ENCODE measurements at places on chromosomes 7 and 10.

DNA sequence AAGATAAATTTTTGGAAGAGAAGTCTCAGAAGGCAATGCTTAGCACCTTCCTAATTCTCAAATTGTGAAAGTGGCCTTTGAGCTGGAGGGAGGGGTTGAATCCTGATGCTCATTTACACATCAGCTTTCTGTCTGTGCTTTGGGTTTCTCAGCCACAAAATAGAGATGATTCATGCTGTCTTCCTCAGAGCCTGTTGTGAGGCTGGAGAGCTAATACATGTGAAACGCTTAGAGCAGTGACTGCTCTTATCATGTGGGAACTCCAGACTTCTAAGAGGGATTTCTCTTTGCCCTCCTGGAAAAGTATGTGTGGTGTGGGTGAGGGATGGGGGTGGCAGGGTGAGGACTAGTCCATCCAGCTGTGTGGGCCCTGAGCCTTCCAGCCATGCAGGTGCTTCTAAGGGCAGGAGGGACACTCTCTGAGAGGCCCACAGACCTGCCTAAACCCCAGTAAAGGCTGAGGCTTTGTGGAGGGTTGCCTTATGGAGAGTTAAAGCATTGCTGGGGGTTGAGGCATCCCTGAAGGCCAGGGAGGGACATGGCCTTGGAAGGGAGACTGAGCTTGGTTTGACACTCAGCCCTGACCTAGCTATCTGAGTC, 4.8 kb upstream of the EVX1 start:
- DNase-seq: peak; percentile 67

GRCh38 chr10:78960316-78960800, 108.4 kb upstream of the ZMIZ1 start:
- DNase-seq: peak; percentile 88

- no peak for DNase-seq
These were observed 17.9 kb downstream of the NMT2 start for GRCh38 chr10:15150563-15150962.

DNA sequence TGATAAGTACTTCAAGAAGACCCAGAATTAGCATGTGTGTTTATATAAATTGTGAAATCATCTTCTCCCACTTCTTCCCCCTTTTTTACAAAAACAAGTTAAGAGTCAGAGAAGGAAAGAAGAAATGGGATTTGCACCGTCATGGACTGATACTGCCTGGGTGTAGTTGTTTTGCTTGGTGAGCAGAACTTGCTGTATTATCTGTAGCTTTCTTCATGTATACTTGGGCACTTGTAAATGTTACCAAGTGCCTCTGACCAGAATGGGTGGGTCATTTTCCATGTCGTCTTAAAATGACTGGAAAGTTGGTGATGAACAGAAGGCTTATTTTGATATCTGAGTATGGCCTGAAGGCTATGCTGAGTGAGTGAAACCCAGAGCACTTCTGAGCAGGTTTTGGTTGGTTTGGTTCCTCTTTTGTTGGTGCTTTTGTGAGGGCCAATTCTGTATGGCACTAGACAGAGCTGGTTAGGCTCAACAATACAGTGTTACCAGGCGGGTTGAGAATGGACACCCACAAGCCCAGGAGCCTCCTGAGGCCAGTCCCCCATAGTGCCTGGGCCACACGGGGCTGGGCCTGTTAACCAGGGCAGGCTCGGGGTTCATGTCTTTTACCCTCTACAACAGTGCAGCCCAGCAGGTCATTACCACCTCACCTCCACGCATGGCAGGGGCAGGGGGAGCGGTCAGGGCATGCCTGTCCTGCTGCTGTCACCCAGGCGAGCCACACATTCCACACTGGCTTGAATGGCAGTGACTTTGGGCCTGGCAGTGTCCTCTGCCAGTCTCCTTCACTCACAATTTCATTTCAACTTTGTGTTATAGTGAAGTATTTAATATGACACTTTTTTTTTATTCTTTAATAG, 115.1 kb downstream of the CCNY start:
- DNase-seq: no peak

GRCh38 chr10:22444219-22444788, 99.0 kb downstream of the SPAG6 start:
- no peak for DNase-seq

DNA sequence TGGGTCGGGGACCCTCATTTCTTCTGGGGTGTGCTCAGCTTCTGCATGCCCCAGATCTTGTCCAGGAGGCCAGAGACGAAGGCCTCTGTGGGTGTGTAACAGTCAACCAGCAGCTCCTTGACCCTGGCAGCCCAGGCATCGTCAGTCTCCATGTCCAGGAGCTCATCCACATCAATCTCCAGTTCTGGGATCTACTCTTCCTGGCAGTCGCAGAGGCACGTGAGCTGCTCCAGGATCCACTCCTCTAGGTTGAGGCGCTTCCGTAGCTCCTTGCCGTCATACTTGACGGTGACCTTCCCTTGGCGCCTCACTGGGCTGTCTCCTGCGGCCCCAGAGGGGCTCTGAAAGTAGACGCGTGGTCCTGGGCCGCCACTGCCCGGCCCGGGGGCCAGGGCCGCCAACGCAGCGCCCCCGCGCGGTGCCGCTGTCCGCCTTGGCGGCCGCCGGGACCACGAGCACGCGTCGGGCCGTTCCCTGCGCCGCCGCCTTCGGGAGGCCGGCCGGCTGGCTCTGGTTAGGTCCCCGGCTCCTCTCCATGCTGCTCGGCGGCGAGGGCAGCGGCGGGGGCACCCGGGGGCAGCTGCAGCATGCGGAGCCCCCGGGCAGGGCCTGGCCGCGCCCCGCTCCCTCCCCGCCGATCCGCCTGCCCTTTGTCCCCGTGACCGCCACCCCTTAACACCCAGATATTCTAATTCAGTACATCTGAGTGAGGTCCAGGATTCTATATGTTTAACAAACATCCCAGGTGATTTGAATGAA, 170.5 kb downstream of the SEPTIN7 start:
- DNase-seq: no peak

DNA sequence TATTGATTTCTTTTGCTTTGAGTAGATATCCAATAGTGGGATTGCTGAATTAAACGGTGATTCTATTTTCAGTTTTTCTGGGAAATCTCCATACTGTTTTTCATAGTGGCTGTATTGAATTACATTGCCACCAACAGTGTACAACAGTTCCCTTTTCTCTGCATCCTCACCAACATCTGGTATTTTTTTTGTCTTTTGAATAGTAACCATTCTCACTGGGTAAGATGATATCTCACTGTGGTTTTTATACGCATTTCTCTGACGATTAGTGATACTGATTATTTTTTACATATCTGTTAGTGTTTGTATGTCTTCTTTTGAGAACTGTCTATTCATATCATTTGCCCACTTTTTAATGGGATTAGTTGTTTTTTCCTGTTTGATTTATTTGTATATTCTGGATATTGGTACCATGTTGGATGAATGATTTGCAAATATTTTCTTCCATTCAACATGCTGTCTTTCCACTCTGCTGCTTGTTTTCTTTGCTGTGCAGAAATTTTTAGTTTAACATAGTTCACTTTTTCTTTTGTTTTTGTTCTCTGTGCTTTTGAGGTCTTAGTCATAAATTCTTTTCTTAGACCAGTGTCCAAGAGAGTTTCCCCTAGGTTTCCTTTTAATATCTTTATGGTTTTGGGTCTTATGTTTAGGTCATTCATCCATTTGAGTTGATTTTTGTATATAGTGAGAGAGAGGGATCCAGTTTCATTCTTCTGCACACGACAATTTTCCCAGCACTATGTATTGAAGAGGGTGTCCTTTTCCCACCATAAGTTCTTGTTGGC, 584.7 kb downstream of the PHTF2 start:
- no peak for DNase-seq

DNA sequence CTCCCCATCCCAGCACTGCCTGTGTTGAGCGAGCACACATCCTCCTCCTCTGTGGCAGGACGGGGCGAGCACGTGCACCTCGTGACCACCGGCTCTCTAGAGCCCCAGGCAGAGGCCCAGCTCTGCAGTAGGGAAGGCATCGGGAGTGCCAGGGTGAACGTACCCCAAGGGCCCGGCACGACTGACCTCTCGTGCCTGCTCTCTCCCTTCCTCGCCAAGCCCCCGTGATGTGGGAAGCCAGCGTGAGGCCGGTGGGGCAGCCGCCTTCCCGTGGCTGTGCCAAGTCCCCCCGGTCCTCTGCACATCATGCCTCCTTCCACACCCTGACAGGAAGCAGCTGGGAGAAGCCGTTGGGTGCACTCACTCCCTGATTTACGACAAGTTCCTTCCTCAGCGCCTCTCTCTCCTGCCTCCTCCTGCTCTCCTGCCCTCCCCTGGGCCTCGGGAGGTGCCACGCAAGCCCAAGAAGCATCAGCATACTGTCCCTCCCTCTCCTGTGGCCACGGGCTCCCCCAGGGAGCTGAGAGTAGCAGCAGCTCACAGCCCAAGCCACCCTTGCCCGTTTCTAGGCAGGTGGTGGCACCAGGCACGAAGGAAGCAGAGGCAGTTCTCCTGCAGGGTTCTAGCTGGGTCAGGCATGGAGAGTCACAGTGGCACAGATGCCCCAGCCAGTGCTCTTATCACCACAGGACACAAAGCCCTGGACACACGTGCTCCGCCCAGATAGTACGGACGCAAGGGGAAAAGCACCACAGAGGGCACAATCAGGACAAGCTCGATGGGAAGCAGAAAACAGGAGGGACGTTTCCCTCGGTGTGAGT, 47.0 kb downstream of the AMZ1 start:
- DNase-seq: no peak

GRCh38 chr7:150633926-150634325, 1.7 kb upstream of the GIMAP6 start:
- no peak for DNase-seq

GRCh38 chr7:146875981-146876380, 759.4 kb downstream of the CNTNAP2 start:
- DNase-seq: no peak

DNA sequence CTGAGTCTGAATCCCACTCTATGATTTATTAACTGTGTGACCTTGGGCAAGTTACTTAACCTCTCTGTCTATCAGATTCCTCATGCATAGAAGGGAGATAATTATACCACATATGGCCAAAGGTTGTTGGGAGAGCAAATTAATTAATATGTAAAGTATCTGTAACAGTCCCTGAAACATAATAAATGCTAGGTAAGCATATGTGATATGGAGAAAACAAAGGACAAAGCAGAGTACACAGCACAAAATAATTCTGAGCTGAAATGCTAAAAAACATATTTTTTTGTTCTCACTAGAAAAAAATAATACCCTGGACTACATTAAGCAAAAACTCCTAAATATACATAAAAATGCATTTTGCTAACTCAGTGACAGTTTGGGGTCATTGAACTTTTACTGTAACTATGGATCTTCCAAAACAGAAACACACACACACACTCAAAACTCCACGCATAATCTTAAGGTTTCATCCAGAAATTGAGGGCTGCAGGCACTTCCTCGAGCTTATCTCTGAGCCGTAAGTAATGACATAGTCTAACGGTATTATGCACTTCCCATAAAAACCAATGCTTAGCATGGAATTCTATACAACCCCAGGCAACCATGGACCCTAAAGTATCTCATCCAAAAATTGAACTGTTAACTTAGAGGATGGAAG, 201.7 kb upstream of the PTN start:
- DNase-seq: no peak

GRCh38 chr7:100865938-100866728, 1.1 kb upstream of the TRIP6 start:
- peak; percentile 70 for DNase-seq

DNA sequence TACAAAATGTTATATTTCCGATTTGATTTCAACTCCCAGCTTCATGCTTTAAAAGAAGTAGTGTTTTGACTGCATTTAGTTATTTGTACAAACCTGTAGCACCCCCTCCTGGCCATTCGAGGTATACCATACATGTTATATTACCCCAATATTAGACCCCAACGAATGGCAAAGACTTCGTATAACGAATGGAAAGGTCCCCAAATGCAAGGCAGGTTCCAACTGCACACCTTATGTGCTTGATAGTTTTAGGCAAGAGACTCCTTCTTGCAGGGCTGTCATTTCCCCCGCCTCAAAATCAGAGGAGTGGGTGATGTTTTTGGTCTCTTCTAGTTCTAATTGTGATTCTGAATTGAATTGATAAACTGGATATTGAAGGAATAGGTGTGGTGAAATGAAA, 101.1 kb upstream of the TARP start:
- peak; percentile 38 for DNase-seq

GRCh38 chr7:154840086-154840485, 162.8 kb downstream of the PAXIP1 start:
- DNase-seq: no peak

- peak; percentile 19 for DNase-seq
These were observed 1.7 kb downstream of the SORCS3 start for GRCh38 chr10:104642658-104643302.

DNA sequence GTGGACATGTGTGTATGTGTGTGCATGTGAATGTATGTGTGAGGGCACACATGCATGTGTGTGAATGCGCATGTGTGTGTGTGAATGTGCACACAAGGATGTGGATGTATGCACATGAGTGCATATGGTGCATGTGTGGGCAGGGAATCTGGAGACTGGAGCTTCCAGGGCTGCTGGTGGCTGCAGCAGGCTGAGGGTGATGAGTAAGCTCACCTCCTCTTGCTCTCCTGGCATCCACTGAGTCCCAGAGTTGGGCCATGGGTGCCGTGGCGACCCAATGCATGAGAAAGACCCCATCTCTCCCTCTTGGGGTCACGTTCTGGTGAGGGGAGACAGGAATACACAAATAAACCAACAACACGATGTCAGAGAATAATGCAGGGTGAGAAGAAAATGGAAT, 33.3 kb upstream of the COL13A1 start:
- DNase-seq: no peak

DNA sequence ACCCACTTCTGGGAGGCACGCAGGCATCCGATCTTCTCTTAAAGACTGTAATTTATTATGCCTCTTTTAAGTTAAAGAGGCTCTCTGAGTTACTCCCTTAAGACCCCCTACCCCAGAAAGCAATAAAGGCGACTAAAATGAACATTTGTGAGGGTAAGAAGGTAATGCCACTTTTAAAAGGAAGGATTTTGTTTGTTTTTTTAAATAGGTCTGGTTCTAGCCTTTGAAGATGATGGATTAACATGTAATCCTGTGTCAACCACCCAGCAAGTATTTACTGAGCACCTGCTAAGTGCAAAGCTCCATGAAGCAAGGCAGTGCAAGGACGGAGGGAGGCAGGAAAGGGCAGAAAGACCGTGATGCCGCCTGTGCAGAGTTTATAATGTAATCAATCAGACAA, 26.1 kb downstream of the SH3PXD2A start:
- no peak for DNase-seq

DNA sequence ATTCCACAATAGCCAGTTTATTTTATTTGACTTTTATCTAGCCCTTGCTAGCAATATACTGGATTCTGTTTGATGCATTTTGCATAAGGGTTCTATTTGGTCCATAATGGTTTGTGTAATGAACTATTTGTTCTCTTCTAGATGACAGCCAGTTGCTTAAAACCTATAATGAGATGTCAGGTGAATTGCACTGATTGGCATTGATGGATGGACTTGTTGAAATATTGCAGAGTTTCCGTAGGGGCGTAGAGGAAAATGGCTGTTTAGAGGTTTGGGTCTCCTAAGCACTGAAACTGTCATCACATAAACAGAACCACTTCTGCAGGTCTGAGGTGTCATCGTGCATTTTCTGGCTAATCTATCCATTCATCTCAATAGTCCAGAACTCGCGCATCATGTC, 124.9 kb upstream of the HDAC9 start:
- no peak for DNase-seq

GRCh38 chr7:131507592-131508331, 48.7 kb downstream of the PODXL start:
- DNase-seq: peak; percentile 76
